CD4-positive, alpha-beta T cell treated with Interleukin-4 for 4 hours (primary cell): ENCODE measurements at places on chromosomes 11 and 22.

- no peak for DNase-seq
Observed at GRCh38 chr22:37179622-37180420, 8.2 kb downstream of the C1QTNF6 start.

- no peak for DNase-seq
Observed at GRCh38 chr11:76659672-76660532, 10.6 kb downstream of the LRRC32 start.

- no peak for DNase-seq
Observed at GRCh38 chr11:68641880-68642279, 42.5 kb upstream of the GAL start.

DNA sequence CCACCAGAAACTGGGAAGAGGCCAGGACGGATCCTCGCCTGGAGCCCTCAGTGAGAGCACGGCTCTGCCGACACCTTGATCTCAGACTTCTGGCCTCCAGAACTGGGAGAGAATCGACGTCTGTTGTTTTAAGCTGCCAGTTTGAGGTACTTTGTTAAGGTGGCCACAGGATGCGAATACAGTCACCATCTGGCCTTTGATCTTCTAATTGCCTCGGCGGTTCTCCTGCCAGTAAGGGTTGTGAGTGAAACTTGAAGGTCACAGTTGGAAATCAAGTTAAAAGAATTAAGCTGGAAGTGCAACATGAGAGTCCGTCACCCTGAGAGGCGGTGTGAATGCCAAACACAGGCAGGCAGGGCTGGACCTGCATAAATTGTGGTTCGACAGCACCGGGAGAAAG is 27.9 kb downstream of the PARVB start:
- DNase-seq: no peak
